ENCODE measurements at places on chromosomes 3 and 15.
A peak's percentile ranks its signal among the peaks of the same experiment; 100 is the strongest.

DNA sequence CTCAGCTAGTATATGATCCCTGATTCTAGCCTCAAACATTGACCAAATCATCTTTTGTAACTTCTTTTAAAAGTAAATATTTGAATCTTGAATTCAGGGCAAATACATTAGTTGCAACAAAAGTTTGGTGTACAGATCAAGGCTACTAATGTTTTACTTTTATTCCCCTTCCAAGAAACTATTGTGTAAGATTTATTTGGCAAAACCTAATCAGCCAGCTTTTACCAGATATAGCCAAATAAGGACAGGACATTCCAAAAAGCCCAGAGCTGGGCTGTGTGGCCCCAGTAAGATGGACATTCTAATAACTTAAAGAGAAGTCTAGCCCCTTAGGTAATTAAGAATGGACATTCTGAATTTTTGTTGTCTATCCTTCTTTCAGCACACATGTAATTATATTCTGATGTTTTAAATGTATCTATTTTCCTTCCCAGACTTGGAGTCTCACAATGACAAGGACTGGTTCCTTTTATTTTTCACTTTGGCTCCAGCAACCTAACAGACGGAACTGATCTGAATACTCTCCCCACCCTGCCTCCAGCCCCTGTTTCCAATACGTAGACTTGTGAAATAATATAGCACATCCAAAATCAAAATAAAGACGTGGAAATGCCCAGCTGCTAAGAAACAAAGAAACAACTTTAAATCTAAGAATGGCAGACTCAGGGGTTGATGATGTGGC, 48.1 kb downstream of the STARD5 start:
- DNase-seq = no peak

- no peak for DNase-seq
Measured at GRCh38 chr3:185316740-185317412, 46.1 kb upstream of the MAP3K13 start.

DNA sequence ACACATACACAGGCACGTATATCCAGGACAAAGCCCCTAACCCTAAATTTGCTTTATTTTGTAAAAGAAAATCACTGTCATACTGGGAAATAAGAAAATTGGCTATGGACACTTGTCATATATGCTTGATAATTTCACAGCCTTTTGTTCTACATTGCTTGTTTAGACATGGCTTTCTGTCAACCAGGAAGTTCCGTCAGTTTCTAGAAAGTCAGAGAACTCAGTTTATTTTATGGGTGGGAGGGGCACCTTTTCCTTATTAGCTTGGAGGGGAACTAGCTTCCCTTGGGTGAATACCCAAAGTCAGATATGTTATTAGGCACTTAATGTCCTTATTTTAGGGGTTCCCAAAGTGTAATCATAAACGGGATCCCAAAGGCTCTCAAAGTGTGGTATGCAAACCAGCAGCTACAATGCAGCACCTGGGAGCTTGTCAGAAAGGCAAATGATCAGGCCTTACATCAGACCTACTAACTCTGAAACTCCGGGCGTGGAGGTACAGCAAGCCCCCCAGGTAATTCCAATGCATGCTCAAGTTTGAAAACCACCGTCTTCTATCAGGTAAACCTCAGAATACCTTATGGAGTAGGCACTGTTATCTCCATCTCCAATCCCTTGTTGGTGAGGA, 50.1 kb downstream of the CADPS start:
- DNase-seq = no peak

DNA sequence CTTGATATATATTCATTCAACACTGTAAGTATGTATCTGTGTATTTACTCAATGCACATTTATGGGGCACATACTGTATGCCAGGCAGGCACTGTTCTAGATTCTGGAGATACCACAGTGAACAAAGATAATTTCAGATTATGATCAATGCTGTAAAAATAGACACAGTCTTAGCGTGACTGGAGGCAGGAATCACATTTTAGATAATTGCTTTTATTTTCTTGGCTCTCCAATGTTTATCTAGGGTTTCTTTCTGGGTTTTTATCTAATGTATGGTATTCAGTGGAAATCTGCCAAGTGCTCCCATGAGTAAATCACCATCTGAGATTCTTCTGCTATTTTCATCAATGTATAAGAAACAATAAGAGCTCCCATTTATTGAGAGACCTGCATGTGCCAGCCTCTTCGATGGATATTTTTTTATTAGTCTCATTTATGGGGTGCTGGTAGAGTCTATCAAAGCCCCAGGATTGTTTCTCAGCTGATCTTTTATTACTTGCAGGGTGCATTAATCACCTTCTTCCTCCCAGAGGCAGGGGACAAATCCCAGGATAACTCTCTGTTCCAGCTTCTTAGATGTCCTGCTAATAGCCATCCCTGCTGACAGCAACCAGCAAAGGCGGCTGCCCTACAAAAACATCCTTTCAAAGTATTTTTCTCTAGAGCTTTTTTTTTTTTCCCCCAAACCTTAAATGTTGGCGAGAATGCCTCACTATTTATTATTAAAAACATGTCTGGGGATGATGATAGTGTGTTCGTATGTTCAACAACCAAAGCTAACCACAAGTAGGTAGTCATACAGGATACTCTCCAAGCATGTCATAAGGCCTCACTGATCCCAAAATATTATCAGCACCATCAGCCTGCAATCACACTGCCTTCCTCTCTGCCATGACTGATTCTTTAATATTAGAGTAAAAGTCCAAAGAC, 331.0 kb upstream of the RASGRP1 start:
- DNase-seq = no peak

DNA sequence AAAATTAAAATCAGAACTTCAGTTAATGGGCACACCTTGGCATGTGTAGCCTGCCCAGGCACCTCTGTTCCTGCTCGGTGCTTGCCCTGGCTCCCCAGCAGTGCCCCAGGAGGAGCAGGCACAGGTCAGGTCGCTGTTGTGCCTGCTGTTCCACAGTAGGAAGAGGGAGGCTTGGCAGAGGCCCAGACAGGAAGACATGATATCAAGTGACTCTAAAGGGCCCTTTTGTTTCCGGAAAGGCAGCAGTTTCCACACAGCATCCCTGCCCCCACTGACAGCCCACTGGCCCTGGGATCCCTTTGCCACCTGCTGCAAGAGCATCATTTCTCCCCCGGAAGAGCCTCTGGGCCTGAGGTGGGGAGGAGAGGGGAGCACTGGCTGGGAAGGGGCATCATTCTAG, 40.5 kb upstream of the HES1 start:
- DNase-seq = peak; percentile 87

- DNase-seq = no peak
Measured at GRCh38 chr3:129421988-129422745, 6.3 kb downstream of the EFCAB12 start.

GRCh38 chr15:54011656-54012055, 33.4 kb downstream of the UNC13C start:
- no peak for DNase-seq

DNA sequence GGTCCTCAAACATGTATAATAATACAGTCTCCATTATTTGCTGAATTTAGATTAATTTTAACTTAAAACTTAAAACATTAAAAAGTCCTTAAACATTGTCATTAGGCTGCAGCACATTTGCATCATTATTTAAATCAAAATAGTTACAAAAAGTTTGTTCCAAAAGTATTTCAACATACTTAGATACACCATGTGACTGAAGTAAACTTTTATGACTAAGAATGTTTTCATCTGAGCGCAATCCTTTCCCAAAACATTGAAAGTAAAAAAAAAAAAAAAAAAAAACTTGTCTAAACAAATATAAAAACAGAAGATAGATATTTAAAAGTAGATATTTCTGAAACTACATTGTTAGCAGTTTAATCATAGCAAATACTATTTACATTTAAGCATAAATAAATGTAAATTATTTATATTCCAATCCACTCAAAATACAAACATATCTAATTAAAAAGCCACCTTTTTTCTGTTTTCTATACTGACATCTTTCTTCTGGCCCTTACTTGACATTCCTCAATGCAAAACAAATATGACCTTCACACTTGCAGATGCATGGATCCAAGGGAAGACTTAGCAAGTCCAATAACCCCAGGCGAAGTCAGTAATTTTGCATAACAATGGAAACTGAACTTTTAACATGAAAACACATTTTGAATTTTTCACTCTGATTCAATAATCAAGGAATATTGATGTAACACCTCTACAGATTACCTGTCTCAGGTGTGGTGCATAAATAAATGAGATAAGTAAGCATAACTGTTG, 10.3 kb downstream of the FAM227B start:
- DNase-seq = no peak

GRCh38 chr3:149701206-149701976, 43.6 kb upstream of the WWTR1 start:
- no peak for DNase-seq

- no peak for DNase-seq
Measured at GRCh38 chr15:66461917-66462316, 35.6 kb downstream of the SNAPC5 start.

DNA sequence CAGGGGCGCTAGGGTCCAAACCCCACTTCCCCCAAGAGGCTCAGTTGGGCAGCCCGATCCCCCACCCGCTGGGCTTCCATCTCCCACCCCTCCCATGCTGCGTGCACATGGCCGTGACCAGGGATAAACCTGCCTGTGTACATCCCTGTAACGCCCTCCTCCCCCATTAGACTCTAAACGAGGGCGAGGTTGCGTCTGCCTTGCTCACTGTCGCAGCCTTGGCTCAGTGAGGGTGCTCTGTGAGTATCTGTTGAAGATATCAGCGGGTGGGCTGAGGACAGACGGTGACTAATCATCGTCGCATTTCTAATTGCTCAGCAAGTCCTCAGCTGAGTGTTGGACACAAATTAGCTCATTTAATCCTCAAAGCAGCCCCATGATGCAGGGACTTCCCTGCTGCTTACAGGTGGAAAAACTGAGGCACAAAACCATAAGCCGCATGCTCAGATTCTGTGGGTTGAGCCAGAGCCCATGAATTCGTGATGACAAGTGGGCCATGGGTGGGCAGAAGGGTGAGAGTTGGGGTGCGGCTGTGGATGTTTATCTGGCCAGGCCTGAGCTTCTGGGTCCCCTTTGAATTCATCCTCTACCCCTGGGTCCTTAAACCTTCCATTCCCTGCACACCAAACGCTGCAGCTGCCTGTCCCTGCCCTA, 26.0 kb downstream of the FBLN2 start:
- DNase-seq = no peak

- no peak for DNase-seq
Measured at GRCh38 chr3:56294286-56294685, 174.0 kb downstream of the ERC2 start.

- no peak for DNase-seq
Measured at GRCh38 chr3:119235151-119235550, 5.5 kb downstream of the B4GALT4 start.

DNA sequence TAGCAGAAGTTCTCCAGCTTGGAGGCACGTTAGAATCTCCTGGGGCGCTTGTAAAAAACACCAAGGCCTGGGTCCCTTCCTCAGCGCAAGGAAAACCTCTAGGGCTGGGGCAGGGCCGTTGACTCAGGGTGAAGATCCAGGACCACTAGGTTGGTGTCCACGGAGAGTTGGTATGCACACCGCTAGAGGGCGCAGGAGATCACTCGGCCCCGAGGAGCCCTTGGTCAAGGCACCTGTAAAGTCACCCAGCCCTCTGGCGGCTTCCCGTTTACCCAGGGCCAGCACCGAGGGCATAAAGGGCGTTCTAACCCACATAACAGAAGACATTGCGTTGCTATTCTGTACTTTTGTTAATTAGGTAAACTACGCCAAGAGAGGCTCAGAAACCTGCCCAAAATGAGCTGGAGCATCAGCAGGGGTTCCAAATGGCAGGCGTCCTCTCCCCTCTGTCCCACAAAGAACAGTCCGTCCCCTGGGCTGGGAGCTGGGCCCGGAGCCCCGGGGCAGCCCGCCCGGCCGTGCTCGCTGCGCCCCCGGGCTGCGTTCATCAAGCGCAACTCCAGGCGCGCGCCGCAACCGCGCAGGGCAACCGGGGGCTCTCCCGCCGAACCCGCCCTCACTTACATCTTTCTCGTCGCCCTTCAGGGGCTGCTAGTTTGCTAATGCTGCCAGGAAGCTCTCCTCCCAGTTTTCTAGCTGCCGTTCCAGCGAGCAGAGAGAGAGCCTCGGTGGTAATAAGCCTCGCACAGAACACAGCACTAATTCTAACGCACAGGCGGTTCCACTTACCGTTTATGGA, 332.1 kb downstream of the ARRDC4 start:
- DNase-seq = peak; percentile 48

GRCh38 chr3:122886251-122886650, 91.4 kb downstream of the SLC49A4 start:
- no peak for DNase-seq

GRCh38 chr15:85404176-85404917, 23.9 kb downstream of the AKAP13 start:
- DNase-seq = no peak

- no peak for DNase-seq
Measured at GRCh38 chr3:118165413-118165812, 869.2 kb downstream of the IGSF11 start.

DNA sequence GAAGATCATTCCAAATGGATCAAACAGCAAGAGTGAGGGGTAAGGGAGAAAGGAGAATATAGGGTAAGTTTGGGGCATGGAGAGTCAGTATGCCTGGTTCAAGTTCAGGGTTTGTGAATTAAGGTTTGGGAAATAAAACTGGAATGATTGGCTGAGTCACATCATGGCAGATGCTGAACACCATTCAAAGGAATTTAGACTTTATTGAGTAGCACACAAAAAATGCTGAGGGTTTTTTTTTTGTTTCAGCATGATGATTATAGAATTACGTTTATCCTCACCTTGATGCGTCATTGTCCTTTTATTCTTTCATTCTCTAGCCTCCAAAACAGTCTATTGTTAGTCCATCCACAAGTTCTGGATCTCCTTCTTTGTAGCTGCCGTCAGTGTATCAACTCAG, 220.0 kb upstream of the UMPS start:
- no peak for DNase-seq

DNA sequence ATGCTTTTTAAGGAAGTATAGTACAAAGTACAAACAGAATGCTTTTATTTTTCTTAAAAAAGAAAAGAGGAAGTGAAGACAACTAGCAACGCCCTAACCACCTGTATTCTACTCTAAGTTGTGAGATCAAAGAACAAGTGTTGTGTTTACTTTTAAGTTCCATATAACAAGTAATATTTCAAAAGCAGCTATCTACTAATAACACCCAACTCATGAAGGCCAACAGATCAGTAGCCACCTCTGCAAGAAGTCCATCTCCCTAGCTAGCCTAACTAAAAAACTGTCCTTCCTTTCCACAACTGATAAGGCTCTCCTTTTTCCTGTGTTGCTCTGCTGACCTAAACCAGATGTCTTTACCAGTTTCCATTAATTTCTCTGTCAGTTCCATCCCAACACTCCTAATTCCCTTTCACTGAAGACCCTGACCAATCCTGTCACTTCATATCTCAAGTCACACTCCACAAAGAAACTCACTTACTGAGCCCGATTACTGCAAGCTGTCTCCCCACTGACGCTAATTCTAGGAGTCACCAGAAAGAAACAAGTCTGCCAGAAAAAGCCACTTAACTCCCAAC, 26.9 kb downstream of the PHC3 start:
- DNase-seq = no peak

- DNase-seq = no peak
Measured at GRCh38 chr3:108448593-108448992, 61.8 kb downstream of the MYH15 start.

DNA sequence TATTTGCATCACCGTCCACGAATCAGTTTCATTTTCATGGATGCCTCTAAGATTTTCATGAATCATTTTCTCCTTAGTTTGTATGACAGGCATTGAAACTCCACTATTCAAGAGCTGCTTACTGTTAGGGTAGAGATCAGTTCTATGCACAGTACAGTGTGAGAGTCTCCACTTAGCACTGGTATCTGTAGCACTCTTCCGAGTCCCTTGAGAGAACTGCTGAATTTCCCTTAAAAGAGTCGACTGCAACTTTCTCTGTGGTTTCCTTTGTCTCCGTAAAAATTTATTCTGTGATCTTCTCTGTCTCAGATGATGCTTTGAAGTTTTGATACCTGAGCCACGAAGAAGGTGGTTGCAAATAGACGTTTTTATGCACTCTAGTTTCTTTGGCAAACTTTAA, 14.8 kb downstream of the GTPBP8 start:
- DNase-seq = no peak
